ENCODE measurements at places on chromosomes 5 and 9. TPM values are rescaled to one million over a fixed set of nuclear protein-coding genes. Genes with fewer than 3 reads are reported as not detected.

- H3K27me3 ChIP-seq = no peaks in the 10 kb centered on the region
- H3K27ac ChIP-seq = no peak overlapping the region
- no peaks in the 10 kb centered on the region for H3K36me3 ChIP-seq
Observed at GRCh38 chr5:123122273-123122672, 33.2 kb downstream of the PRDM6 start.

- DNase-seq = no peak
- no peak overlapping the region for H3K27ac ChIP-seq
- no peaks in the 10 kb centered on the region for H3K36me3 ChIP-seq
- no peaks in the 10 kb centered on the region for H3K4me1 ChIP-seq
- no peak overlapping the region for H3K4me3 ChIP-seq
Observed at GRCh38 chr5:124614836-124615385, 131.5 kb downstream of the ZNF608 start.

GRCh38 chr9:100714372-100715099 is 136.7 kb downstream of the CAVIN4 start:
- no peaks in the 10 kb centered on the region for H3K36me3 ChIP-seq
- DNase-seq = peak; percentile 7
- peaks cover 8% of the 10 kb centered on the region for H3K27me3 ChIP-seq

DNA sequence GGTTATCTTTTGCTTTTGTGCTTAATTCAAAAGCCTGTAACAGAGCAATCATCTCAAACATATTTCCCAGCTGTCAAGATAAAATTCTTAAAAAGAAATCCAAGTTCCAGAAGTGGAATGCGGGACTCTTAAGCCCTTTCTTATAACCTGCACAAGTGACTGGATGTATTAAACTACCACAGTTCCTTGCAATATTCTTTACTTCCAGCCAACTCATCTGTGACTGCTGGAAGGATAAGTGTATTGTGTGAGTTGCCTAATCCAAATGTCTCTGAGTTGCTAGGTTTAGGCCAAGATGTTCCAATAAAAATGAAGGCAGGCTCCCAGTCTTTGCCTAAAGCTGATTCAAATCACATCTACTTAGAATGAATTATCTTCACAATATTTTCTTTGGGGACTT is 159.2 kb upstream of the SLC24A2 start:
- DNase-seq = no peak
- H3K27ac ChIP-seq = no peak overlapping the region
- H3K27me3 ChIP-seq = no peaks in the 10 kb centered on the region
- no peaks in the 10 kb centered on the region for H3K36me3 ChIP-seq
- no peaks in the 10 kb centered on the region for H3K4me1 ChIP-seq

- no peak overlapping the region for H3K27ac ChIP-seq
- H3K4me3 ChIP-seq = no peak overlapping the region
- no peaks in the 10 kb centered on the region for H3K4me1 ChIP-seq
Observed at GRCh38 chr5:128844354-128844923, 120.8 kb upstream of the SLC27A6 start.

DNA sequence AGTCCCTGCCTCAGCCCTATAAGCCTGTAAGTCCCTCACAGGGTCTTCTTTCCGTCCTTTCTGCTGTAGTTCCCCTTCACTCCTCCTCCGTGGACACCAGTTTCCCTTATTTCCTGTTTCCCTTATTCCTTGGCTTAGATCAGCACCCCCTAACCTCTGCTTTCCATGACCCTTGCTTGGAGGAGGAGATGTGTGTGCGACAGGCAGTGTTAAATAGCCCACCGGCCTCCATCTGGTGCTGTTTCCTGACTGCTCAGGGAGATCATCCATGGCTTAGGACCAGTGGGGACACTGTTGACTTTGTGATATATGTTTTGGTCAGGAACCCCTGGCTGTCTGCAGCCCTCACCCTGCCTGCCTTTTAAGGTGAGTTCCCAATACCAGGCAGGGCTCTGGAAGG is 34.1 kb upstream of the PSD2 start:
- no peak for DNase-seq
- peaks cover 22% of the 10 kb centered on the region for H3K4me1 ChIP-seq
- no peak overlapping the region for H3K4me3 ChIP-seq
- peaks cover 3% of the 10 kb centered on the region for H3K27me3 ChIP-seq

GRCh38 chr9:126301196-126301595 is 25.4 kb upstream of the MVB12B start:
- DNase-seq = no peak
- H3K27me3 ChIP-seq = no peaks in the 10 kb centered on the region
- H3K4me3 ChIP-seq = no peak overlapping the region
- no peaks in the 10 kb centered on the region for H3K4me1 ChIP-seq
- H3K27ac ChIP-seq = no peak overlapping the region

- DNase-seq = peak; percentile 34
- H3K4me3 ChIP-seq = no peak overlapping the region
- peaks cover 31% of the 10 kb centered on the region for H3K36me3 ChIP-seq
- no peak overlapping the region for H3K27ac ChIP-seq
Observed at GRCh38 chr9:101566904-101567724, 27.7 kb downstream of the PPP3R2 start.

GRCh38 chr9:89497257-89497963 is 503 bp downstream of the SEMA4D start:
- H3K27me3 ChIP-seq = no peaks in the 10 kb centered on the region
- peak; percentile 34 for DNase-seq
- peaks cover 89% of the 10 kb centered on the region for H3K4me1 ChIP-seq
- peak overlapping the region; percentile 76 for H3K27ac ChIP-seq
- H3K36me3 ChIP-seq = no peaks in the 10 kb centered on the region

DNA sequence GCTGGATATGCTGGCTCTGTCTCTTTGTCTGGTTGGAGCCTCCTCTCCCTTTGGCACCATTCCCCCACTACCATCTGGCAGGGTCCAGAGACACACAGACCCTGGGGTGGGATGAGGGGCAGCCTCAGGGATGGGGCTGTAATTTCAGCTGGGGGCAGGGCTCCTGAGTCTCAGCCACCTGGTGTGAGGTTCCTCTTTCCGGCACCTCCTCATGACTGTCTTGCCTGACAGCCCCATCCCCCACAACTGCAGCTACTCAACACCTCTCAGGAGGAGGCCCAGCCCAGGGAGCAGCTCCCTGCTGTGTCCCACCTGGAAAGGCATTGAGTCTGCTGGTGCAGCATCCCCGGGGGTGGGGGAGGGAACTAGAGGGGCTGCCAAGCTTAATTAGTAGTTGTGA is 11.7 kb upstream of the RPS14 start:
- H3K27ac ChIP-seq = no peak overlapping the region
- peaks cover 40% of the 10 kb centered on the region for H3K4me1 ChIP-seq
- H3K36me3 ChIP-seq = no peaks in the 10 kb centered on the region
- no peak overlapping the region for H3K4me3 ChIP-seq
- no peaks in the 10 kb centered on the region for H3K27me3 ChIP-seq

- no peaks in the 10 kb centered on the region for H3K36me3 ChIP-seq
- H3K4me3 ChIP-seq = no peak overlapping the region
- no peaks in the 10 kb centered on the region for H3K27me3 ChIP-seq
- H3K4me1 ChIP-seq = no peaks in the 10 kb centered on the region
- no peak for DNase-seq
Observed at GRCh38 chr9:110650991-110651411, 17.6 kb upstream of the MUSK start.

- DNase-seq = no peak
- peaks cover 25% of the 10 kb centered on the region for H3K27me3 ChIP-seq
- no peak overlapping the region for H3K4me3 ChIP-seq
- no peaks in the 10 kb centered on the region for H3K36me3 ChIP-seq
- H3K27ac ChIP-seq = no peak overlapping the region
Observed at GRCh38 chr5:170571875-170572852, 68.3 kb downstream of the KCNIP1 start.

DNA sequence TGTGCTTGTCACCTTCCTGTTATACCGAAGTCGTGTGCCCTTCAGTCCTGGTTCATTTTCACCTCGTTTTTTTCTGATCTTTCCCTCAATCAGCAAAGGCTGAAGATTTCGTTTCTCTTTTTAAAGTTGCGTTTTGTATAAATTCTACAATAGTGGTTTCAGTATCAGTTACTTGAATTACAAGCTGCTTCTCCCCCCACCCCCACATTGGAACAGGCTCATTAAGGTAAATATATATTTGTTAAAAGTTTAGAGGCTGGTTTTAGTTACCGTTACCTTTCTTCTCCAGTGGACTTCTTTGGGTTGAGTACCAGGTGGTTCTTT is 881 bp downstream of the SUB1 start:
- peak overlapping the region; percentile 88 for H3K4me3 ChIP-seq
- peaks cover under 1% of the 10 kb centered on the region for H3K36me3 ChIP-seq
- peak overlapping the region; percentile 98 for H3K27ac ChIP-seq
- peaks cover 56% of the 10 kb centered on the region for H3K4me1 ChIP-seq
- no peak for DNase-seq
- no peaks in the 10 kb centered on the region for H3K27me3 ChIP-seq

DNA sequence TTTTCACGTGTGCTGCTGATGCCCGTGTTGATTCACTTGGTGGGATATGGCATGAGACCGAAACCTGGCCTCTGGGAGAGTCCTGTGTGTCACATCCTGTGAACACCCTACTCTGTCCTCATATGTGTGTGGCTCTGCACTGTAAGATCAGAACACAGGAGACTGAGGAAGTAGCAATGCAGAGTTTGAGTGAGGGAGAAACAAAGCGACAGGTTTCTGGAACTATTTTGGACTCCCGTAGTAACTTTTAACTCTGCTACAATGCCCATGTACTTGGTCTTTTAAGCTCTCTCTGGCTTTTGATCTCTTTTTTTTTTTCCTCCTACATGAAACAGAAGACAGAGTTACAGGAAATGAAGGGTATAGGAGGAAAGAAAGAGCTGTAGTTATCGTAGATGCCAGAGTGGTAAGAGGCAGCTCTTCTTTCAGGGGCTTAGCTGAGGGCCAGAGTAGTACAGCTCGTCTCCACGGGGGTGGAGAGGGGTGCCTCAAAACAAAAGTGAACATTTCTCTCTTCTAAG is 26.6 kb downstream of the GRAMD2B start:
- H3K27ac ChIP-seq = peak overlapping the region; percentile 94
- peak overlapping the region; percentile 49 for H3K4me3 ChIP-seq
- peaks cover 31% of the 10 kb centered on the region for H3K4me1 ChIP-seq
- no peaks in the 10 kb centered on the region for H3K27me3 ChIP-seq
- peak; percentile 75 for DNase-seq

C9orf43 gene
- total RNA-seq = 1.1 TPM

PAXX gene
- total RNA-seq = 81.3 TPM

AJM1 gene
- total RNA-seq = 5.7 TPM

ATP10B gene
- 0.07 TPM for total RNA-seq

ZNF169 gene
- total RNA-seq = 17.9 TPM
